ENCODE measurements at places on chromosomes 16 and 17.
A peak's percentile ranks its signal among the peaks of the same experiment; 100 is the strongest.

DNA sequence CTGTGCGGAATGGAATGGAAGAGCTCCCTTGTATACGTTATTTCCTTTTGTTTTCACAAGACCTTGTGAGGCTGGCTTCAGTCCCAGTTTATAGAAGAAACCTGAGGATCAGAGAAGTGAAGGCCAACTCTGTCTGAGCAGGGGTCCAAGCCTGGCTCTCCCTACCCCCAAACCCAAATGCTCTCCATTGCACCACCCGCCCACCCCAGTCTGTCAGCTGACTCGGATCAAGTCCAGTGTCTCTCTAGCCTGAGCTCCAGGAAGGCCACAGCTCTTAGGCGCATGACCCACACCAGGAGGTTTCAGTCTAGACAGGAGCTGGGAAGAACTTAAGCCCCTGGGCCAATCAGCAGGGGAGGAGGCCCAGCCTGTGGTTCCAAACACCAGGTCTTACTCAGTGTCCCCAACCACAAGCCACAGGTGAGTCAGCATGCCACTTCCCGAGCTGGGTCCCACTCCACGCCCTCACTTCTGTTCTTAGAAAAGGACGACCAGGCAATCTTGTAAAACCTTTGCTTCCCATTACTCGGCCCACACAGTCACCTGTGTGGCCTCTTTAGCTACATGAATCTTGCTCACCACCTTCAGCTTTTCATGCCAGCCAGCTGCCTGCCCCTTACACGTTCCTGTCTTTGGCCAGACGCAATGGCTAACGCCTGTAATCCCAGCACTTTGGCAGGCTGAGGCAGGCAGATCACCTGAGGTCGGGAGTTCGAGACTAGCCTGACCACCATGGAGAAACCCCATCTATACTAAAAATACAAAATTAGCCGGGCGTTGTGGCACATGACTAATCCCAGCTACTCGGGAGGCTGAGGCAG lies 27.8 kb downstream of the TK2 start:
- peak; percentile 82 for DNase-seq

- no peak for DNase-seq
These were observed 458.9 kb upstream of the DYNLRB2 start for GRCh38 chr16:80081846-80082245.

- DNase-seq, result no peak
These were observed 4.2 kb downstream of the RPS6KB1 start for GRCh38 chr17:59897090-59897489.

DNA sequence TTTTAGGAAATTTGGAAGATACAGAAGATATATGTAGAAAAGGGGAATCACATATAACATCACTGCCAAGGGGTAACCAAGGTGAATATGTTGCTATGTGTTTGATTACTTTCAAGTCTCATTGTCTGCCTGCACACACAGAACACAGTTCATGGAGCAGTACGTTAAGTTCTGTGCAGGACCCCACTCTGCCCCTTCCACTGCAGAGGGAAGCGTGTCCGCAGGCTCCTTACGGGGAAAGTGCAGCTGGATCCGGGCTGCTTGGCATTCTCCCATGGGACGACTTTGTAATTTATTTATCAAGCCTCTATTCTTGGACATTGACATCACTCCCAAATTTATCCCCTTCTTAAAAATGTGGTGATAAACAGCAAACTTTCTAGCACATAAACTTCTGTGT lies 226.8 kb downstream of the FOXL1 start:
- no peak for DNase-seq

DNA sequence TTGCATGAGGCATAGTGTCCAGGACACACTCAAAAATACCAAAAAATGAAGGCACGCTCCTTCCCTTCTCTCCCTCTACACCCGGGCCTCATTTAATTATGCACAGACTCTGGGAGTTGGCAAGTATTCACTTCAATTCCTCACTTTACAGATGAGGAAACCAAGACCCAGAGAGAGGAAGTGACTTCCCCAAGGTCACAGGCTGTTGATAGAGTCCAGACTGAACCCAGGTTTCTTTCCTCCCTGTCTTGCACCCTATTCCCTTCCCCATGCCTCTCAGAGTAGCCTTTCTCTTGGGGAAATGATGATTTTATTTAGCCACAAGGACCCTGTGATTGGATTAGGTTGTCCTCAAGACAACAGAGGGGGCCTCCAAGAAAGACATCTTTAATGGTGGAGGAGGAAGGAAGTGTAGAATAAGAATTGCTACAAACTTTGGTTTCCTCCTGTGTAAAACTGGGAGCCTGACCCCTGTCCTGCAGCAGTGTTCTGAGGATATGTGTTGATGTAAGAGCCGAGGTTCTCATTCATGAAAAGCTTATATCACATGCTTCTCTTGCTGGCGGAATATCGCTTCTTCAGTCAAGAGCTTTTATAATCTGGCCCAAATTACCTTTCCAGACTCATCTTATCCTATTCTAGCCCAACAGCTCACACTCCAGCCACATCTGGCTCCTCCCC lies 48.8 kb upstream of the SIAH1 start:
- DNase-seq, result no peak

DNA sequence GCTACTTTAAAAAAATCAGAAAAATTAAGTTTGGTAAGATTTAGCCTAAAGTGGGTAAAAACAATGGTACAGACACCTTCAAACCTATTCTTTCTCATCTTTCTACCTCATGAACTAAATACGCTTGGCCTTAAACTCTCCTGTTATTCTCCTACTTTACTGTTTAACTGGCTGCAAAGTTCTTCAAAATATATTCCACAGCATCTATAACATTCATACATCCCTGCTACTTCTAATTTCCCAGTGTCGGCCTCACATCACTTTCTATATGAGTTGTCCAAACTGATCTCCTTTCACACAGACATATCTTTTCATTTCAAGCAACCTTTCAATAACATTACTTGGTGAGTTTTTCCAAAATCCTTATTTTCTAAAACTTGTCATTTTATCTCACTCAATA lies 64.0 kb downstream of the MED13 start:
- DNase-seq, result no peak

- DNase-seq, result no peak
These were observed 121.4 kb upstream of the FOXF1 start for GRCh38 chr16:86388976-86389375.

DNA sequence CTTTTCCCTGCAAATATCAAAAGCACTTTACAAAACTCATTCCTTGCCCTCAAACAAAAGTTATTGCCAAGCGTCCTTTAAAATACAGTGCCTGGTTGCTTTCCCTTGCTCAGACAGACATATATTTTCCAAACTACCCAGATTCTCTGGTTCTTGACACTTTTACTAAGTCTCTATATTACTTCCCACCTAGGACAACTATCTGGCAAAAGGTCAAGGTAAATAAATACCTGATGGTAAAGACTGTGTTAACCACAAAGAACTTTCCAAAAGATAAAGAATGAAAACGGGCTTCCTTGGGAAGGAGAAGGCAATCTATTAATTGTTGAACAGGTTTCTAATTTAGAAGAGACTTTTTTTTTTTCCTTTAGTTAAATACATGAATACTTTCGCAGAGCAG lies 1.9 kb downstream of the HS3ST3A1 start:
- DNase-seq, result no peak

All from stimulated activated CD4-positive, alpha-beta T cell treated with anti-CD3 and anti-CD28 coated beads, TNF-alpha, amount 100 ng/mL, for 1 hour (primary cell).